HuH-7.5 (cell line): ENCODE measurements at places on chromosomes 5 and 9.

DNA sequence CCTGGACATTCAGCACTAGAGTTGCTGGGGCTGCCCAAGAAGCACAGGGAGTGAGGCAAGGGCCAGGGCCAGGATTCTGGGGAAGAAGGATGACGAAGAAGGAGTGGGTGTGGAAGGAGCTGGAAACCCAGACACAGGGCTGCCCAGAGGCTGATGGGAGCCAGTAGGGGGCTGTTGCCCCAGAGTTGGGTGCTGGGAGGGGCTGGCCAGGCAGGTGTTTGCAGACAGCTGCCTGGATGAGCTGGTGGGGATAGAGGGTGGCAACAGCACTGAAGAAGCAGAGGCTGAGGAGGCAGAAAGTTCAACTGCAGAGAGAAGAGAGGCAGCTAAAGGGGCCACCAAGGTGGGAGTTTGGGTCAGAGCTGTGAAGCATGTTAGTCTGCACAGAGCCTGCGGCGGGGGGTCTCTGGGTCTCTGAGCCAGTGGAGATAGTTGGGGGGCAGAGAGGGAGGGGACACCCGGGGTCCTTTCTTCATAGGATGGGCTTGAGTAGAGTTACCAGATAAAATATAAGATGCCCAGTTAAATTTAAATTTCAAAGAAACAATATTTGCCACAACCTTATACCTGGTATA, 2.5 kb upstream of the AQP7 start:
- DNase-seq: no peak

DNA sequence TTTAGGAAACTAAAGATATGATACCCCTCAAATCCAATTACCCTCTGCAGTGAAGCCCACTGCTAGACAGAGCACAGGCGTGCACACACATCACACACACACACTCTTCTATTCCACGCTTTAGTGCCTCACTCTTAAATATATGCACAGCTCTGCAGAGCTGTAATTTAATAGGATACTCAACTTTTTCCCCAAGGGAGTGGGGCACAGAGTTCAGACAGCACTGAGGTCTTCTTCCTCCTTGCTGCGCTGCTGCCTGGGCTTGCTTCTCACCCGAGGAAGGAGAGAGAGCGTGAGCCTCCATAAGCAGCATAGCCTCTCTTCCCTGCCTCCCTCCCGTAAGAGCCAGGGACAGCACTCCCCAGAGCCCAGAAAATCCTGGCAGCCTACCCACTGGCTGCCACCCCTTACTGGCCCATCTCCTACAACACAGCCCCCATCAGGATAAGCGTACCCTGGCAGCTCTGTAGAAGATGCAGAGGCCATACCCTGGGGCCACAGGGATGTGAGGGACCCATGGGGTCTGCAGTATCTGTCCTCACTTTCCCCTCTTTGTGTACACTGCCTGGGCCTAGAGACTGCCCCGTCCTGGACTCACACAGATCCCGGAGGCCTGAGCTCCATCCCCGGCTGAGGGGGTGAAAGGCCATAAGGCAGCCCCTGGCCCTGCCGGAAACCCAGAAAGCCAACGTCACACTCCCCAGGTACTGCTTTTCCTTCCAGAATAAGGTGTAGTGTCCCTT, 102.1 kb downstream of the C5orf15 start:
- no peak for DNase-seq

DNA sequence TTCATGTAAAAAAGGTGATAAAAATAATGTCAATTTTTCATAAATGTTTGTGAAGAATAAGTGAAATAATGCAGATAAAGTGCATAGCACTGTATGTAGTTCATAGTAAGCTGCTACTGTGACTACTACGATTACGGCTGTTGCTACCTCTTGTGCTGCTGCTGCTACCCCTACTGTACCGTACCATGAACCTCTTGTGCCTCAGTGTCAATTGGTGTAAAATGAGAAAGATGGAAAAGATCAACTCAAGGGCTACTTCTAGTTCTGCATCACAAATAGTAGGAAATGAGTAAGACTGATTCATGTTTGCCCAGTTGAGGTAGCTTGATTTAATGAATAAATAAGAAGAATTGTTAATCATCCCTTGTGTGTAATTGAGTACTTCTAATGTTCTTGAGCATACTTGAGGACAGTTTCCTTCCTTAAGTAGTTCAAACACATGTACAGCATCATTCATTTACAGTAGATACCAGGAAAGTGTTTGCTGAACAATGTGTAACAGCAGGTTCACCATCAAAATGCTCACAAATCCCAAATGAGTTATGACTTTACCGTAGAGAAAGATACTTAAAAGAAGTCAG, 200.0 kb upstream of the ATP10B start:
- DNase-seq: no peak

DNA sequence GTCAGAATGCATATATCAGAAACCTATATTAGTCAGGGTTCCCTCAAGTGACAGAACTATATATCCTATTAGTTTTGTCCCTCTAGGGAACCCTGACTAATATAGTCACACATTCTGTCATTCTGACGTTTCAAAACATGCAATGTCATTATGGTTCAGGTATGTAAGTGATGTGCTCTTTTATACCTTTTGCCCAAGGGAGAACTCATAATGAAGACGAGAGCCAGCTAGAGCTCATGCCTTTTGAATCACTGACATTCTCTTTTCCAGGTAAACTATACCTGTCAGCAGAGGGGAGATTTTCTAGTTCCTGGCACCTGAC, 576.7 kb downstream of the LRRC70 start:
- no peak for DNase-seq

DNA sequence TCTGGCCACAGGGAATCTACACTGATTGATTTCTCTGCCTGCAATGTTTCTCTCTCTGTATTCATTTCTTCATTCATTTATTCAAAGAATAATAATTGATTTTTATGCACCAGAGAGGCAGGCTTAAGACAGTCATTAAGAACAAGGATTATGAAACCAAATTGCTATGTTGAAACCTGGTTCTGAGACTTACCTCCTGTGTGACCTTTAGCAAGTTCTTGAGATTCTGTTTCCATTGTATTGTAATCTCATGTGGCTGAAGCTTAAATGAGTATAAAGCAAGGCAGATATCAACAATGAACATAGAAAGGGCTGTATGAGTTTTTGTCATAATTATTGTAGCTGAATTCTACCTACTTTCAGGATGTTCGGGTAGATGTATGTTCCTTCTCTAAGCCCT, 129.6 kb upstream of the GRIA1 start:
- DNase-seq: no peak

DNA sequence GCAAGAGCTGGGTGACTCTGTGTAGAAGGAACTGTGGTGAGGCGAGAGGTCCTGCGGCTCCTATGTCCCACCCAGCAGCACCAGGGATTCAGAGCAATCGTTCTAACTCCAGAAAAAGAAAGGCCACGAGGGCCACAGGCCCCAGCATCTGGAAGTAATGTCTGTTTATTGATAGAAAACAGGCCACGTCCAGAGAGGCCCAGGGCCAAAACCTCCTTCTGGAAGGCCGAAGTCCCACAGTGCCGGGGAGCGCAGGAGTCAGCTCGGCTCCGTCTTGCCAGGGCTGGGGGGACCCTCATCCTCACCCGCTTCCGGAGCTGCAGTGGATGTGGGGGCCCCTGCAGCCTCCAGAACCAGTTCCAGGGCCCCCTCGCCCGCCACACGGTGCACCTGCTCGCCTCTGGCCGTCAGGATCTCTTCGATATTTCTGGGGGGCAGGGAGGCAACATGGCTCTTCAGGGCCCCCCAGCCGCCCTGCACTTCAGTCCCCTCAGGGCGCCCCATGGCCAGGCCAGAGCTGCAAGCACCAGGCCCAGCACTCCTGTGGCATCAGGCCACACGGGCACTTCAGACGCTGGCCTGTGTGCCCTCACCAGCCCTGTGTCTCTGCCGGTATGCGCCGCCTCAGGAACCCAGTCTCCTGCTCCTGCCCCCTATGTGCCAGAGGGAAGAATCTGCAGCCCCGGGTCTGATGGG, 1.6 kb downstream of the DNLZ start:
- DNase-seq: no peak

DNA sequence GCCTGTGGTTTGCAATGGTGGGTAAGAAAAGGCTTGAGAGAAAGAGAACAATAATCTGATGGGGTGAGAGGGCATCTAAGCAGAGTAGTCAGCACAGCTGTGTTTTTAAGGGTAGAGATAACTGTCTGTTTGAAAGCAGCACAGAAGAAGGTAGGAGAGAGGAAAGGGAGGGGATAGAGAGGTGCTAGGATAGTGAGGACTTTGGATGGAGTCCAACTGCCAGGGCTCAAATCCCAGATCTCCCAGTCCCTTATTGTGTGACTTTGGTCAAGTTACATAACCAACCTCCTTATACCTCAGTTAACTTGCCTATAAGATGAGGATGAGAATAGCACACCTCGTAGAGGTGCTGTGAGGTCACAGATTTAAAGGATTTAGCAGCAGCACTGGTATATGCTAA, 55.6 kb downstream of the GPR21 start:
- DNase-seq: no peak

GRCh38 chr9:124215368-124215910, 42.3 kb upstream of the NEK6 start:
- DNase-seq: no peak

DNA sequence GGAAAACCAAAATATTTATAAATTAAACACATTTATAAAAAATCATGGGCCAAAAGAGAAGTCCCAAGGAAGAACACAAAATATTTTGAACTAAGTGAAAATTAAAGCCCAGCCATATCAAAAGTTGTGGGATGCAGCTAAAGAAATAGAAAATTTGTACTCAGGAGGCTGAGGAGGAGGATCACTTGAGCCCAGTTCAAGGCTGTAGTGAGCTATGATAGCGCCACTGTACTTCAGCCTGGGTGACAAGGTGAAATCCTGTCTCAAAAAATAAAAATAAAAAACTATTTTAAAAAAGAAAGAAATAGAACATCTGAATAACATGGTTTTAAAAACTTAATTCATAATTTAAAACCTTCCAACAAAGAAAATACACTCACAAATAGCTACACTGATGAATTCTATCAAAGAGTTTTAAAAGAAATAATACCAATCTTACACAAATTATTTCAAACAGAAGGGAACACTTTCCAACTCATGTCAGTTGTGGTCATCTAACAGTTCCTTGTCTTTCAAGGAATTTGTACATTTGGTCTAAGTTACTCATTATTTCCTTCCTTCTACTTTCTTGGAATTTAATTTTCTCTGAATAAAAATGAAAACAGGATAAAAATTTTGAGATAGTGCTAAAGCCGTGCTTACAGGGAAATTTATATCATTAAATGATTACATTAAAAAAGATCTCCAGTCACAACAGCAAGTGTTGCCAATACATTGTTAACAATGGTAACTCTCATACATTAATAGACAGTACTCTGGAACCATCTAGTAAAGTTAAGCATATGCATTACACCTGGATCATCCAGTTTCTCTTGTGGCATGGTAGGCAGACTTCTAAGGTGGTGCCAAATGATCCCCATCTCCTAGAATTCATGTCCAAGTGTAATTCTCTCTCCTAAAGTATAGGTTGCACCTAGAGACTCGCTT, 17.8 kb downstream of the PTBP3 start:
- DNase-seq: no peak

GRCh38 chr9:135105211-135105745, 17.8 kb downstream of the OLFM1 start:
- DNase-seq: no peak

DNA sequence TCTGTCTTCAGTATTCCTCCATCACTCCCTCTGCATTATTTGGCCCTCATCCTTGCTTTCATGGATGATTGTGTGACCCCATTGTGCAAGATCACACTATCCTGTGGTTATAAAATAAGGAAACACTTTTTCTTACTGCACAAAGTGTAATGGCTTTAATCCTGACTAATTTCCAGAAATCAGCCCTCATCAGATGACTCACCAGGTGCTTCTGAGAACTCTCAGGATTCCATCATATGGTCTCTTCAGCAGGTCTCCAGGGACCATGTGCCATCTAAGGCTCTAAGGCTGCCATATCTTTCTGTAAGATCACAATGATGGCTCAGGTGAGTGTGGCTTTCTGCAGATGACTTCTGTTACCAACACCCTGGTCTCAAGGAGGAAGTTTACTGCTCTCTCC, 27.3 kb upstream of the FER start:
- DNase-seq: no peak

DNA sequence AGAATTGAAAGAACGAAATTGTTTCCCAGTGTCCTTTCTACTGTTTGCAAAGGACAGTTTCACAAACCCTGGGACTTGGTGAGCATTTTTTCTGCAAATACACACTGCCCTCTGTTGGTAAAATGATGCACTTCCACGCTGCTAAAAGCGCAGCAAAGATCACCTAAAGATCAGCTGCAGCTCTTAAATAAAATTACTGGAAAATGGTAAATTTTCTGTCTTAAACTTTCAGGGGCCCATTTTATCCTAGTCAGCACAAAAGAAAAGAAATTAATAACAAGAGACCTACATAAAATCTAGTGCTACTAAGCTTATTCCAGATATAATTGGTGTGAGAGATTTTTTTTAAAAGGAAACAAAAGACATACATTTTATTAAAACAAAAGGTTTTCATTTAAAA, 566.0 kb downstream of the CAAP1 start:
- peak; percentile 10 for DNase-seq

- peak; percentile 18 for DNase-seq
These were observed 159.8 kb downstream of the PALM2AKAP2 start for GRCh38 chr9:109939698-109940342.

DNA sequence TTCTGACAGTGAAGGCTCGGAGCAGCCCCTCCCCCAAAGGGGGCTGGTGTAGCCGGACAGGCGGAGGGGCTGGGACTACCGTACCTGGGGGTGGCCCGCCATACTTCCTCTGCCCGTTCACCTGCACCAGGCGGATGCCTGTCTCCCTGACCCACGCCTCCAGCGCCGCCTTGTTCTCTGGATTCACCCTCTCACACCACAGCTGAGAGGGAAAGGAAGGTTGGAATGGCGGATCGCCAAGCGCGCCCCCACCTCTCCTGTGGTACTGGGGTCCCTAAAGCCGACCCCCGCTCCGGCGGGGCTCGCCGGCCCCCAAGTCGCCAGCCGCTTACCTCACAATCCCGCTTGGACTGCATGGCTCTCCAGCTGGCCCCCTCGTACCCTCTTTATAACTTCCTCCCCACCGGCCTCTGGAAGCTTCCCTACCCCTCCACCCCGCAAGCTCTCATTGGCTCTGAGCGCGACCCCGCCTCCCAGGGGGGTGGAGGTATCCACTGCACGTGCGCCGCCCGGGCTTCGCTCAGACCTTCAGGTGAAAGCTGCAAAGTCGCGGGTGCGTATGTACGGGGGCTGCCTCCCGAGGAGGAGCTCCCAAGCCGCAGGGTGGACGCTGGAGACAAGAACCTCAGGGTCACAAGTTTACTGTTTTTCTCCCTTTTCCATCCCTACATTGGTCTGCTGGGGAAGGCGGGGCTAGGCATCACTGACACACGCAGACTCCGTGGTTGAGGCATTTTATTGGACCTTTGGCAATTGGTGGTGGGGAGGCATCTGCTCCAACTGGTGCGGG, at the start of gene DND1:
DND1 (minus strand) TSS at position 390 of the 790 bp plus-strand sequence; CDS start at position 356, 34 bp downstream.
- DNase-seq: no peak

- DNase-seq: peak; percentile 0
These were observed 271.9 kb upstream of the ST8SIA4 start for GRCh38 chr5:101174981-101175380.

GRCh38 chr9:133133681-133134387, 12.8 kb upstream of the RALGDS start:
- DNase-seq: peak; percentile 99

GRCh38 chr5:116668390-116668789, 93.8 kb upstream of the SEMA6A start:
- no peak for DNase-seq
